Common myeloid progenitor, CD34-positive (primary cell): ENCODE measurements at places on chromosomes 1 and 21.

- DNase-seq: no peak
Measured at GRCh38 chr1:8389958-8390535, 72.1 kb downstream of the SLC45A1 start.

- DNase-seq: no peak
Measured at GRCh38 chr1:184499616-184500015, 112.8 kb downstream of the C1orf21 start.

DNA sequence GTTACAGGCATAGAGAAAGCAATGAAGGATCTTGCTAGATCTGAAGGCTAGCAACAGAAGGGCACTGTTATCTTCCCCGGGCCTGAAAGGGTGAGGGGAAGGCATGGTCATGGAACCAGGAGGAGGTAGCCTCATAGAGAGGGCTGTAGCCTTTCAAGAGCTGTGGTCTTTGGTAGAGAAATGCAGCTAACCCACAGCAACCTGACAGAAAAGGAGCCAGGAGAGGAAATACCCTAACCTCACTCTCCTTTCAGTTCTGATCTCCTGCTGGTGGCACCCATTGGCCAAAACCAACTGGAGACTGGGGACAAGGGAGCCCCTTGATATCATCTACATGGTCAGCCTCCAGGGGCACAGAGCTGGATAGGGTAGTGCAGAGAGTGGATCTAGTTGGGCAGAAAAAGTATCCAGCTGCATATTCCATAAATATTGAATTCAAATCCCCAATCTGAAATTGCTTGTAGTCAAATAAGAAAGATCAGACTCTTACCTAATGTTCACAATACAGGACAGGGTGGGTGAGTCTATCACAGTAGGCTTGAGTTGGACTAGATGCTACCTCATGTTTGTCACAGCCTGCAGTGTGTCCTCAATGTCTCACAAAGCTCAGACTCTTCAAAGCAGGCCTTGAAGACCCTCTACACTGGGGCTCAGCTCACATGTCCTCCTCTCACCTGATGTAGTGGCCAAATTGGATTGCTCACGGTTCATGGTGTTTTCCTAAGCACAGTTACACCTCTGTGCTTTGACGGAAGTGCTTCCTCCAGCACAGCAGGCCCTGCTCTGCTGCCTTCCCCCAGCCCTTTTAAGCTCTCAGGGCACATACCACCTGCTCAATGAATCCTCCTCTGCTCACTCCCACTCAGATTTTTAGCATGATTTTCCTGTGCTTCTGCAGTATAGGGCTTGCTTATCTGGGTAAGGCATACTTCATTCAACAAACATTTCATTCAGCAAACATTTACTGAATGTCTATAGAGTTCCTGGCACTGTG, 74.1 kb upstream of the JUN start:
- DNase-seq: no peak

DNA sequence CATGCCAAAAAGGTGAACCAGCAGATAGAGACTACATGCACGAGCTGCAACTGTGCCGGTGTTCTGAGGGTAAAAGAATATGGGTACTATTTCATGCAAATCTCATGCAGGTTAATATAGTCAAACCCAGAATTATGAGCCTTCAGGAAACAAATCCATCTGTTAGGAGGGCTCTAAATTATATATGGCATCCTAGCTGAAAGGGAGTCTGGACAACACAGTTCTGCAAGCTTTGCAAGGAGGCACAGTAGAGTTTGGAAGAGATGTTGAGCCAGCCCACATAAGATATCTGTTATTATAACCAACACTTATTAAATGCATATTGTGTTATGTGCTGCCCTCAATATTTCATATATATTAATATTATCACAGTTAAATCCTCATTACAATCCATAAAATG, 50.5 kb upstream of the PALMD start:
- no peak for DNase-seq

- DNase-seq: no peak
Measured at GRCh38 chr1:19725606-19726005, 60.9 kb downstream of the HTR6 start.

GRCh38 chr1:53328009-53328461, at the start of gene LRP8:
TSS of gene LRP8 (minus strand) at chr1:53328070. CDS start at chr1:53327912, 158 bp downstream.
- DNase-seq: peak; percentile 66

DNA sequence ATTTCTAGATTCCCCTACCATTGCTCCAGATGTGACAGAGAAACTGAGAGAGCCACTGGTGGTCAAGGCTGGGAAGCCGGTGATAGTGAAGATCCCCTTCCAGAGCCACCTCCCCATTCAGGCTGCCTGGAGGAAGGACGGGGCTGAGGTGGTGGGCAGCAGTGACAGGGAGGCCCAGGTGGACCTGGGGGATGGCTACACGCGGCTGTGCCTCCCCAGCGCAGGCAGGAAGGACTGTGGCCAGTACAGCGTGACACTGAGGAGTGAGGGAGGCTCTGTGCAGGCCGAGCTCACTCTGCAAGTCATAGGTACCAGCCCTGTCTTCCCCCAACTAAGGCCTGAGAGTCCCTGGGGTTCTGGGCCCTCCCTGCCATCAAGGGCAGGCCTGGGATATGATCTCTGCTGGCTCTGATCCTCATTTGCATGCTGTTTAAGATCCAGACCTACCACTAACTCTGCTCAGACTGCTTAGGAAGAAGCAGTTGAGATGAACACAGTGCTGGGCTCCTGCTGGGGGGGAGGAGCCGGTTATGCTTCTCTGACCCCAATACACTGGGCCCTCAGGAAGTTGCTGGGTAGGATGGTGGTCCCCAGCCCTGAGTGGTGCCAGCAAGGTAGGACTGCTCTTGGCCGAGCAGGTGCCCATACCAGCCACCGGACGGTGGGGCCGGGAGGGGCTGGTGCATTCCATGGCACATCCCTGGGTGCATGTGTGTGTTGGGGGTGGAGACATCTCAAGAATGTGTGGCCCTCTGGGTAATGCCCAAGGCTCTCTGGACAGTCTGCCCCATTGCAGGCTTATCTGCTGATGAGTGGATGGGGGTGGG, 25.1 kb downstream of the IGFN1 start:
- DNase-seq: no peak

- peak; percentile 28 for DNase-seq
Measured at GRCh38 chr1:200938955-200939354, 44.3 kb downstream of the INAVA start.
